ENCODE measurements at places on chromosomes 5 and 9.

- DNase-seq = no peak
Observed at GRCh38 chr5:34660444-34660843, 4.3 kb downstream of the RAI14 start.

GRCh38 chr5:109410389-109411148, 795 bp upstream of the PJA2 start:
- peak; percentile 63 for DNase-seq

- no peak for DNase-seq
Observed at GRCh38 chr5:156624686-156625085, 225.4 kb upstream of the PPP1R2B start.

DNA sequence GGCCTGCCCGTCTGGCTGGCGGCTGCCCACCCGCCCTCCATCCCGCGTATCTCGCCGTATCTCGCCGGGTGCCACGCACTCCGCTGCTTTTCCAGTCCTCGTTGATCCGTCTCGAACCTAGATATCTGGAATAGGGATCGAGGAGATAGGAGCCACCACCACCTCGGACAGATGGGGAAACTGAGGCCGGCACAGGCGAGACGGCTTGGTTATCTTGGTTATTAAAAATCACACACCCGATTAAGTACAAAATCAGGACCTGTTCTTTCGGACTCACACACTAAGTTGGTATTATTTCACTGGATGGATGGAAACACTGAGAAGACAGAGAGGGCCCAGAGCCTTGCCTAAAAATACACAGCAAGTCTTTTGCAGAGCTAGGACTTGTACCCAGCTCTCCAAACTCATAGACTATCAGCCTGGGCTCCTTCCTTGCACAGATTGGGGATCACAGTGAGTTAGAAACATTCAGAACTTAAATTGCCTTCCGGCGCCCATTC, 678 bp downstream of the SLC26A2 start:
- no peak for DNase-seq

DNA sequence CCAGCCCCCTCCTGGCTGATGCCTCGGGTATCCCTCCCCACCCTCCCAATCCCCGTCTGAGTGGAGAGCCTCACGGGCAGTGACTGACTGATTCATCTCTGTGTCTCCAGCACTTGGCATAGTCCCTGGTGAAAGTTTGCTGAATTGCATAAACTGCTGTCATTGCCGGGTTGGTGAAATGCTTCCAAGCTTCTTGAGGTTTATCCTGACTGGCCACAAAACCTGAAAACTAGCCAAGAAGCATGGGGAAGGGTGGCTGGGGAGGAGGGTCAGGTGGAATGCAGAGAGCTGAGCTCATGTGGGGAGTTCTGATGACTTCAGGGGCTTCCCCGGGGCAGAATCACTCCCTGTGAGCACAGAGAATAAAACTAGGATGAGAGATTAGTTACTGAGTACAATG, 56.9 kb upstream of the GGTA1 start:
- no peak for DNase-seq

GRCh38 chr9:86075132-86076109, 23.9 kb downstream of the GOLM1 start:
- no peak for DNase-seq

- no peak for DNase-seq
Observed at GRCh38 chr5:146703499-146703898, 175.1 kb downstream of the PPP2R2B start.

DNA sequence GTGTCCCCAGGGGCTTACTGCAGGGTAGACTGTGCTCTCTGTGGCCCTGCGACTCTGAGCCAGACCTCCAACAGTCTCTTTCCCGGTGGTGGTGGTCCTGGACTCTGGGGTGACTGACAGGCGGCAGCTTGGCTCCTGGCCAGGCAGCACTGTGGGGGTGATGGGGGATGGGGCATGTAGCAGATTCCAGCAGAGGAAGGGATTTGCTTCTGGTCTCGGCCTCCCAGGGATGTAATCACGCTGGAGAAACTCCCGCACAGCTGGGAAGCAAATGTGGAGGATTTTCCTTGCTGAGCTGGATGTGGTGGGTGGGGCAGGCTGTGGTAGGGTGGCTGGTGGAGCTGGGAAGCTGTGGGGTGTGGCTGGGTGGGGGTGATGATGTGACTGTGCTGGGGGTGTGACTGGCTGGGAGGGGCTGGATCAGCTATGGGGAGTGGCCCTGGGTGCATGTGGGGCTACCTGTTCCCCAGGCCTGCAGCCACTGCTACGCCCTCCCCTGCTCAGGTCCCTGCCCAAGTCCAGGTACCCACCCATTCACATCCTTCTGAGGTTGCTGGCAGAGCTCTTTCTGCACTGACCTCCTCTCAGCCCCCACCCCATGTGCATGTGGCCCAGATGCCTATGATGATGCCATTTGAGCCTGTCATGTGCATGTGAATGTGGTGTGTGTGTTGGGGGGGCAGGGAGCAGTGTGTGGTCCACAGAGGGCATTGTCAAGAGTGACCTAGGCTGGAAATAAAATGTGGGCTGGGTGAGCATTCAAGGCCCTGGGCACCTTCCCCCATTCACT, 3.8 kb downstream of the NDST1 start:
- DNase-seq = no peak

DNA sequence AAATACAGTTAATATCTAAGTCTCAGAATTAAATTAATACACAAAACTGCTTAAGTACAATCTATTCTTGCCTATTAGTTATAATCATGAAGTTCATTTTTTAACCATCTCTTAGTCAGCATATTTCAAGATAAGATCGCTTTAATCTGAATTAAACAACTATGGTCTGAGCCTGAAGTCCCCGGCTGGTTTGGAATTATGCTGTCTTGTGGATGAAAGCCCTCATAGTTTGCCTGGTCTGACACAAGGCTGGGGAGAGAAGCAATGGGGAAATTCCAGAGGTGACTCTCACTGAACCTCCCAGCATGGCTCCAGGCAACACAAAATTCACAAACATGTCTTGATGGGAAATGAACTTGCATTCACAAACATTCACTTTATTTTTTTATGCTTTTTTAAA, 28.0 kb upstream of the GRAMD2B start:
- DNase-seq = no peak
